ENCODE measurements at places on chromosomes 4 and X. TPM values are rescaled to one million over a fixed set of nuclear protein-coding genes. Genes with fewer than 3 reads are reported as not detected.

Gene BMPR1B
- total RNA-seq, result not detected

Gene SERPINA7
- not detected for total RNA-seq

Gene CSAG1
- not detected for total RNA-seq

Gene PAGE5
- not detected for total RNA-seq

Gene TMSB15A
- total RNA-seq, result 2.1 TPM

Gene KCNE5
- total RNA-seq, result 0.15 TPM

Gene NAA11
- not detected for total RNA-seq

Gene POU3F4
- not detected for total RNA-seq

Gene NMU
- total RNA-seq, result not detected

Gene EFHC2
- 0.77 TPM for total RNA-seq

Gene CXorf66
- not detected for total RNA-seq

Gene TRMT10A
- 9.2 TPM for total RNA-seq

Gene CRLF2
- total RNA-seq, result 1.8 TPM

Gene BEX3
- 46.5 TPM for total RNA-seq

Gene SAGE1
- total RNA-seq, result not detected

Gene QRFPR
- not detected for total RNA-seq

Gene TEX13D
- not detected for total RNA-seq

Gene ZC4H2
- total RNA-seq, result 16.6 TPM

Gene CPEB2
- 4.4 TPM for total RNA-seq

Gene MAGED4
- total RNA-seq, result not detected

Gene KLHL13
- 1.5 TPM for total RNA-seq

Gene ZMYM3
- total RNA-seq, result 8.2 TPM

Gene UNC5C
- total RNA-seq, result not detected

Measured in activated naive CD4-positive, alpha-beta T cell treated with anti-CD3 and anti-CD28 coated beads for 36 hours (primary cell).